ENCODE measurements at places on chromosomes 1 and 21.
A peak's percentile ranks its signal among the peaks of the same experiment; 100 is the strongest.

DNA sequence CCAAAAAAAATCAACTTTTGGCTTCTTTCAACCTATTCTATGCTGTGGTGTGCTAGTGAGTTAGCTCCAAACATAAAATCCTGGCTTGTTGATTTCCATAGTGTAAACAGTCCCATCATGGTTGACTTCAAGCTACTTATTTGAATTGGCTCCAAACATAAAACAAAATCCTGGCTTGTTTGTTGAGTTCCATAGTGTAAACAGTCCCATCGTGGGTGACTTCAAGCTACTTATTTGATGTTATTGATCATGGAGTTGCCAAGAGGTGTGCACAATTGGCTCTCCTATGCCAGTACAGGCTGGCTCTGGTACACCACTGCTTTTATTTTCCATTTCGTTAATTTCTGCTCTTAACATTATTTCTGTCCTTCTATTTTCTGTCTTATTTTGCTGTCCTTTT, 1.8 kb upstream of the COA6 start:
- no peak for DNase-seq

DNA sequence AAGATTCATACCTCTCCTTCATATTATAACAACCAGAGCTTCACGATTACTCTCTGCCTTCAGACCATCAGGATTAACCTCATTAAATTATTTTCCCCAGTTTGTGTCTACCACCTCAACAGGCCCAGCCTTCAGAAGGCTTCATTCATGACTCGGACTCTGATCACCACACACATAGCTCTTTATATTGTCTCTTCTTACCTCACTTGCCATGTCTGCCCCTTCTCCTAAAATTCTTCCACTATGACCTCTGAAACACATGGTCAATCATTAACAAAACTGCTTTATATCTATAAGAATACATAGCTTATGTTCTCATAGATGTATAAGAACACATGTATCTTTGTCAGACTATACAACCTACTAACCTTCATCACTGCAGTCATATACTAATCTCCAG, 79.8 kb downstream of the USP1 start:
- DNase-seq: no peak

DNA sequence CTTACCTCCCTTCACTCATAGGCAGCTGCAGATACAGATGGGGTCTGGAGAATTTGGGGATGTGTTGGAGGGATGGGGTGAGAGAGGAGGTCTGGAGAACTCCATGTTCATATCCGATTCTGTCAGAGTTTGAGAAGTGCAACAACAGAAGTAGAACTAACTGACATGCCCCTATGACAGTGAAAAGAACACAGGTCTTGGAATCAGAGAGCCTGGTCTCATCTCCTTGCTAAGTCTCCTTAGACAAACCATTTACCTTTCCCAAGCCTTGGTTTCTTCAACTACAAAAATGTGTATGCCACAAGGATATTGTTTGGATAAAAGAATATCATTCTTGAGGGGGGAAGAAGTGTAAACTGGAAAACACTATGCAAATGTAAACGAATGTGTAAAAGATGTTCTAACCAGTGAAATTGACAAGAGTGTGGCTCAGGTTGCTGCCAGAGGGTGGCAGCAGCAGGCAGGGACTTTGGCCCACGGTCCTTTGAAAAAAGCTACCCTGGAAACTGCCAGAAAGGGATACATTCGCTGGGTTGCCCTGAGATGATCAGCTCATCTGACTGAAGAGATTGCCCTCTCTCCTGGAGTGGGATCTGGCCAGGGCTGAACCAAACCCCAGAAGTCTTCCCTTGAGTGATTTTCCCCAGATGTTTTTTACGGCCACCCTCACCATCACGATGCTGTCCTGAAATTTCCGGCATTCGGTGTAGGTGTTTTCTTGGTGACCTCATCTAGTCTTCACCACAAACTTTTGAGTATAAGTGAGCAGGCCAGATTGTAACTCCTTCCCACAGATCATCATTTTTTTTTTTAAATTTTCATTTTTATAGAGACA, 17.0 kb upstream of the CD2 start:
- DNase-seq: peak; percentile 43

DNA sequence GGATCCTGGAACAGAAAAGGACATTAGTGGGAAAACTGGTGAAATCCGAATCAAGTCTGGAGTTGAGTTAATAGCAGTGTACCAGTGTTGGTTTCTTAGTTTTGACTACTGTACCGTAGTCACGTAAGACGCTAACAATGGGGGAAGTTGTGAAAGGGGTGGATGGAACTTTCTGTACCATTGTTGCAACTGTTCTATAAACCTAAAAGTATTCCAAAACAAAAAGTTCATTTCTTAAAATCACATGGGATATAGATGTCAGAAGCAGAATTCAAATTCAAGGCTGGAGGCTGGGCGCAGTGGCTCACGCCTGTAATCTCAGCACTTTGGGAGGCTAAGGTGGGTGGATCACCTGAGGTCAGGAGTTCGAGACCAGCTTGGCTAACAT, 16.9 kb downstream of the ARHGEF19 start:
- no peak for DNase-seq

GRCh38 chr1:28233264-28233606, 406 bp upstream of the DNAJC8 start:
- no peak for DNase-seq

DNA sequence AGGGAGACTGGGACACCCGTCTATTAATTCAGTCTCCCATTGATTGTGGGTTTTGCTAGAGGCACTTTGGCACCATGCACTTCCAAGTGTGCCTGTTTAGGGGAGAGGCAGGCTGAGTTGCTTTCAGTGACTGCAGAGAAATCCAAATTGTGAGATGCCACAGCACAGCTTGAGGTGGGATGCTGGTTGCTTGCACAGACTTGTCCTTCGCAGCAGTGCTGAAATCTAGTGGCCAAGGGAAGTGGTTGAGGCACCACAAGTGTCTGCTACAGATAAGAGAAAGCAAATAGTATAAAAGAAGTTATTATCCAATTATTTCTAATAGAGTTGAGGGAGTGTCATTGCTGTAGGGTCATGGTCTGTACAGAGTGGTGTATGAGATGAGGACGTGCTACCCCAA, 40.0 kb upstream of the APP start:
- DNase-seq: no peak

DNA sequence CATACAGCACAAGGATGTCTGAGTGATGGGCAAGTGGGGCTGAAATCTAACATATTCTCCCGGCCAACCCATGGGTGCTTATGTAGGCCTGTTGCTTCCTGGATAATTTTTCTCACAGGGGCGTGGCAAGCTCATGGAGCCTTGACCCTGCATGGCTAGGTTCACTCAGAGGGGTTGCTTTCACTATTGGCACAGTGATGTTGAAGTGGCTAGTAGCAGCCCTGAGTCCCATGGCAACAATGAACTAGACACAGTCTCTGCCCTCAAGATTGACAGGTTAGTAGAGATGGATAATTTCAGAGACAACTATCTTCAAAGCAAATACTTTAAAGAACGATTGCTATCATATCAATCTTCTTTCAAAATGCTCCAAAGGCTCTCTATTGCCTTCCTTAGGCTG, 6.5 kb upstream of the MAB21L3 start:
- no peak for DNase-seq

DNA sequence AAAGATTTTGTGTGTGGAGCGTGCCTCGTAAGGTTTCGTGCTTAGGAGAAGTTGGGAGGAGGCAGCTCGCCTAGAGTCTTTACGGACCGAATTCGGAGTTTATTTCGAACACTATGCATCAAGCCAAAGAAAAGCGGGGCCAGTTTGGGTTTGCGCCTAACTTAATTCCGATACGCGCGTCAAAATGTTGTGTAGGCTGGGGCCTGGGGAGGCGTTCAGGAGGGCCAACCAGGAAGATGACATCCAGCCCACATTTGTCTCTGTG, 6.4 kb downstream of the FOXD2 start:
- DNase-seq: no peak

DNA sequence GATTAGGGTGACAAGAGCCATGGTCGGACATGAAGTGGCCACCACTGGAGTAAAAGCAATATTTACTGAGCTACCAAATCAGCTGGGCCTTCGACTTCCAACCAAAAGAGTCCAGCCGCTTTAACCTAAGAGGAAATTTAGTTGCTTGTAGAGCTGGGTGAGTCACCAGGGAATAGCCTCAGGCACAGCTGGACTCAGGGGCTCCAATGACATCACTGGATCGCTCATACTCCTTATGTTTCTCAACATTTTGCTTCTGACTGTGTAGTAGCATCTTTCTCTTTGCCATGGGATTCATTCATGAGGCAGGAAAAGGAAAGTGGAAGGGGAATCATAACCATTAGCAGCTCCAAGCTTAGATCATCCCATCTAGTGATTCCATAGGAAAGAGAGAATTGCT, 664.4 kb downstream of the MATN1 start:
- DNase-seq: no peak

- no peak for DNase-seq
Observed at GRCh38 chr1:230909974-230910754, 41.8 kb upstream of the C1orf198 start.

DNA sequence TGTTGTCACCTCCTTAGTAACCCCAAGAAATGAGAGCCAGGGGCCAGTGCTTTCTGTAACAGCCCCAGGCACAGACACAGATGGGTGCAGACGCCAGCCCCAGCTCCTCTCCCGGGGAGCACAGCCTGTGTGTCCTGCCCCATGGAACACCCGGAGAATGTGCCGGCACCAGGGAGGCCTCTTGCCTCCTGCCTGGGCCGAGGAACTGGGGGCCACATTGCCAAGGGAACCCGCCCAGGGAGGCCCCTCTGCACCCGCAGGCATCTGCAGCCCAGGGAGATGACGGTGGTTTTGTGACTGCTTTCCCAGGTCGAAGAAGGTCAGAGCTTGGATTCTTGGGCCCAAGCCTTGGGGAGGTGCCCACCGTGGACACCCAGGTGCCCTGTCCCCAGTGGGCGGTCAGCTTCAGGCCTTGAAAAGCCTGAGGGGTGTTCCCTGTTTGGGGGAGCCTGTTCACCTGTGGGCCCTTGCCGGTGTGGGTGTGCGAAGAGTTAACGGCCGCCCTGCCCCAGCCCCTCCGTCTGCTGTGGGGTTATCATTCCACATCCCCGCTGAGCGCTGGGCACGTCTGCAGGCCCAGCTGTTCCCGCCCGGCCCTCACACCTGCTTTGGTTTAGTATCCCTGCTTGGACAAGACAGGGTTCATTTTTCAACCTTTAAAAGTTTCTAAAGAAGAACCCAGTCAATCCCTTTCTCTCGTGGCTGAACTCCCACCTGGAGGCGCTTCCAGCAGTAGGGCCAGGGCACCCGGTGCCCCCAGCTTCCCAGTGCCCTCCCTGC, 62.5 kb downstream of the MORN1 start:
- DNase-seq: no peak

DNA sequence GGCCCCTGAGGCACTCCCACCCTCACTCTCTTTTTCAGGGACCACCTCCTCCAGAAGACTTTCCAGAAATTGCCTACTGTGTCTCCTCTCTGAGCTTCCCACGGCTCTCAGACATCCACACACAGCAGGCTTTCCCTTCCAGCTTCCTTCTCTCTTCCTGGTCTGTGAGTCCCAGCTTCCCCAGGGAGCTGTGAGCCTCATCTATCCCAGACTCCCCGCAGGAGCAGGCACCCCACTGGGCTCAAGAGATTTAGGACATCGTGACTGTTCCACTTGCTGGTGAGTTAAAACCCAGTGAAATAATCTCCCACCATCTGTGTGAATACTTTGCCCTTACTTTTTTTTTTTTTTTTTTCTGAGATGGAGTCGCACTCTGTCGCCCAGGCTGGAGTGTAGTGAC, 22.0 kb upstream of the PRELP start:
- DNase-seq: no peak

GRCh38 chr1:236882678-236883077, 87.6 kb downstream of the MTR start:
- no peak for DNase-seq

GRCh38 chr1:64595871-64596515, 126.1 kb downstream of the CACHD1 start:
- DNase-seq: no peak

DNA sequence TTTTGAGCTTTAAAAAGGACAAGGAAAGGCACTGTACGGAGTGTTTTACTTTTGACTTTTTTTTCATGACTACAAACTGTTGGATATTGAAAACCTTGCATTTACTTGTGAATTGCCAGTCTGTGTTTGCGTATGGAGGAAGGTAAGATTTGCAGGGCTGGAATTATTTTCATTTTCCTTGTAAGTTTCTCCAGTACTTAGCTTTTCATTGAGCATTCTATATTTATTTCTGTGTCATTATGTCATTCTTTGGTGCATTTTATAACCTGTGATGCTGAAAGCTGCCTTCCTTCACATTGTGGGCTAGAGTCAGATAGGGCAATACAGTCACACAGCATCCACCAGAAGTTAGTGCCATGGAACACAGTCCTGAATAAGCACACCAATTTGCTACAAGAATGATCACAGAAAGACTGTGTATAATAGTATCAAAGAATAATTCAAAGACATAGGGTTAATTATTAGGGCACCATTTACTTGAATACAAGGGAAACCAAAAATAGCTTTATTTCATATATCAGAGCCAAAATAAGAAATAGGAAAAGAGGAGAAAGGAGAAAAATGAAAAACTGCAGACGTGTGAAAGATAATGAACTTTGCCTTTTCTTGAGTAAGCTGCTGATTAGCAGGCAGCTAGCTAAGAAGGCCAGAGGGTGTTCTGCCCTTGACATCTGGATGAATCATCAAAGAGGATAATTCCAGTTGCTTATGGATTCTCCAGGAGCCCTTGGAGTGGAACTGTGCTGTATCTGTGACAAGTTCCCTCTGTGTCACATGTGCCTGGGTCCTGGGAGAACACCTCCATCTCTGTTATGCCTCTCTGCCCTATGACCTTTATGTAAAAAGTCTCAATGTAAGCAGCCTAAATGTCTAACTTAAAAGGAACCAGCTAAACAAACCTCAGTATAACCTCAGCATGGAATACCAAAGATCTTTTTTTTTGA, 8.0 kb upstream of the FAM20B start:
- no peak for DNase-seq

- DNase-seq: no peak
Observed at GRCh38 chr1:205975387-205975998, 27.7 kb downstream of the RAB7B start.

DNA sequence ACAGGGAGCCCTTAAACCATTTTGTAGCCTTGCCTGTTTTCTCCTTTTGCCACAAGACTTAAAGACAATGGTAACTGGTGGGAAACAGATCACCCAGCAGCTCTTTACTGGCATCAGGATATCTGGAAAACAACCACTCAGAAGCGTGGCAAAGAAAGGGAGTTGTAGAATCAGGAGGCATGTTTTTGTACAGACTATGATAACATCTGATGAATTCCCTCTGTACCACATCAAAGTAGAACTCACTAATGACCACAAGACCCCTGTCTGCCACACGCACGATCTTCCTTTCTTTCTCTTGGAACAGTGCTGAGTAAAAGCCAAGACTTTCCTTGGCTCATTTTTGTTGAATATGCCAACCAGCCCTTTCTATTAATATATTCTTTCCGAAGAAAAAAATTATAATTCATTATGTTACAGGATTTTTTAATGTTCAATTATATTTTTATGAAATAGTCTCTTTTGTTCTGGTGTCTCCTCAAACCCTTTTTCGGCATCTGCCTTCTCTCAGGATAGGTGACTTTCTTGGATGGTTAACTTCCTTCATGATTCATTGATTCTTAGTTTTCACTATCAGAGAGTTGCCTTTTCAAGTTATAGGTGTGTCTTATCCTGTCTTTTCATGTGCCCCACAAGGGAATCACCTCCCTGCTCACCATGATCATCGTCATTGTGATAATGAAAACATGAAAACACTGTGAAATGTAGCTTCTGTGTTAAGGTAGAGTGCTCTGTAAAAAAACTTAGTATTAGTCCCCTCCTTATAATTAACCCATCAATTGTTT, 7.9 kb upstream of the PHGDH start:
- no peak for DNase-seq

All from NCI-H2227 treated with DMSO at 0.1 percent for 48 hours (cell line).